ENCODE measurements at places on chromosomes 7 and 10.

GRCh38 chr10:11386044-11386443, 225.4 kb downstream of the USP6NL start:
- DNase-seq = no peak

DNA sequence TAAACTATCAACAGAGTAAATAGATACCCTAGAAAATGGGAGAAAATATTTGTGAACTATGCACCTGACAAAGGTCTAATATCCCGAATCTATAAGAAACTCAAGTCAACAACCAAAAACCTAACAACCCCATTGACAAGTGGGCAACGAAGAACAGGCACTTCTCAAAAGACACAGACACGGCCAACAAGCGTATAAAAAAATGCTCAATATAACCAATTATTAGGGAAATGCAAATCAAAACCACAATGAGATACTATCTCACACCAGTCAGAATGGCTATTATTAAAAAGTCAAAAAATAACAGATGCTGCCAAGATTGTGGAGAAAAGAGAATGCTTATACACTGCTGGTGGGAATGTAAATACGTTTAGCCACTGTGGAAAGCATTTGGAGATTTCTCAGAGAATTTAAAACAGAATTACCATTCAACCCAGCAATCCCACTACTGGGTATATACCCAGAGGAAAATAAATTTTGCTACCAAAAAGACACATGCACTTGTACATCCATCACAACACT, 63.2 kb upstream of the CAV2 start:
- DNase-seq = no peak

DNA sequence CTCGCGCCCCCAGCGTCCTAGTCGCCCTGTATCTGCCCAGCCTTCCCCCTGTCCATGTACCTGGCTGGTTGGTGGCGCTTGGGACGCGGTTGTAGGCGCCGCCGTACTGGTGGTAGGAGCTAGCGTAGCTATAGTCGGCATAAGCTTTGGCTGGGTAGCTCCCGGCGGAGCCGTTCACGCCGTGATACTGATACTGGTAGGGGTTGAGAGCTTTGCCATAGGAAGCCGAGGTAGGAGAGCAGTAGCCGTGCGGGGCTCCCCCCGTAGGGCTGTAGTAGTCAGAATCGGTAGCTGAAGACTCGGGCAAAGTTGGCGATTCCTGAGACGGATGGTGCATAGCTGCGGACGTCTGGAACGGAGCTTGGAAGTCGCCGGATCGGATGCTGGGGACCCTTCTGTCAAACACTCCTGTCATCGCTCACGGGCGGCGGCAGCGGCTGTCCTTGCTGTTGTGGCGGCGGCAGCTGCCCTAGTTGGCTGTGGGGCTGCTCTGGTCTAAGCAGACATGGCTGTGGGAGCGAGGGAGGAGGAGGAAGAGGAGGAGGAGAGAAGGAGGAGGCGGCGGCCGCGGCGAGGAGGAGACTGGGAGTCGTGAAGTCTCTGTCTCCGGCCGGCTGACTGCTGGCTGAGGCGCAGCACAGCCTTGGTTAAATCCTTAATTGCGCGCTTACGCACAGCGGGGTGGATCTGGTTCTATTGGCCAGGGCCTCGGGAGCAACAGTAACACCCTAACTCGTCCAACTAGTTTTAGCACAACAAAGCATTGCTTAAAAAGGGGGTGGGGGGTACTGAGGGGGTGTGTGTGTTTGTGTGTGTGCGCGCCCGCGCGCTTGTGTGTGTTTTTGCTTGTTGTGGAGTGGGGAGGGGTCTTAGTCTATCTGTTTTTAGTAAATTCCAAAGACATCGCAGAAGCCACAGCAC, at the start of gene DLX5:
DLX5 (minus strand) TSS at position 623 of the 921 bp plus-strand sequence; CDS start at position 415, 208 bp downstream.
- DNase-seq = no peak

DNA sequence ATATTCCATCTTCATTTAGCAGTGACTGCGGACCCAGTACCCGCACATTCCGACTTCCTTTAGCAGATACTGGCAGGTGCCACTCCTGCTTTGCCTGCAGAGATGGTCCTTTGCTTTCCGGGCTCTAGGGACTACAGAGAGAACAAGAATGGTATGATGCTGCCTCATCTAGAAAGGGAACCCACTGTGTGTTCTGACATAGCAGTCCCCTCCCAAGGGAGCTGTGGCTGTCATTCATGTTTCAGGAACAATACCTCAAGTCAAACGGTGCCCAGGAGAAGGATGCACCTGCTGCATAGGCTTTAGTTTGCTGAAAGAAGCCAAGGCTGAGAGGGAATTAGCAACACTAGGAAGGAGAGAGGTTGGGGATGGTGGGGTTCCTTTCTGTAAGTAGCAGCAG, 15.9 kb upstream of the TMEM72 start:
- no peak for DNase-seq

DNA sequence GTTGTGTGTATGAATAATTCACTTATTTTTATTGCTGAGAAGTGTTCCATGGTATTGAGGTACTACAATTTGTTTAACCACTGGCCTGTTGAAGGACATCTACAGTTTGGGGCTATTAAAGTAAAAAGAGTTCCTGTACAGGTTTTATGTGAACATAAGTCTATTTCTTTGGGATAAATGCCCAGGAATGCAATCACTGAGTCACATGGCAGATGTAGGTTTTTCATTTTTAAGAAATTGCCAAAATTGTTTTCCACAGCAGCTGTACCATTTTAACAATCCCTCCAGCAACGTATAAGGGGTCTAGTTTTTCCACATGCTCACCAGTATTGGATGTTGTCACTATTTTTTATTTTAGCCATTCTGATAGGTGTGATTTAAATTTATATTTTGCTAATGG, 243.9 kb downstream of the TNS3 start:
- DNase-seq = no peak

- peak; percentile 74 for DNase-seq
Observed at GRCh38 chr7:34320926-34321661, 336.9 kb upstream of the NPSR1 start.

DNA sequence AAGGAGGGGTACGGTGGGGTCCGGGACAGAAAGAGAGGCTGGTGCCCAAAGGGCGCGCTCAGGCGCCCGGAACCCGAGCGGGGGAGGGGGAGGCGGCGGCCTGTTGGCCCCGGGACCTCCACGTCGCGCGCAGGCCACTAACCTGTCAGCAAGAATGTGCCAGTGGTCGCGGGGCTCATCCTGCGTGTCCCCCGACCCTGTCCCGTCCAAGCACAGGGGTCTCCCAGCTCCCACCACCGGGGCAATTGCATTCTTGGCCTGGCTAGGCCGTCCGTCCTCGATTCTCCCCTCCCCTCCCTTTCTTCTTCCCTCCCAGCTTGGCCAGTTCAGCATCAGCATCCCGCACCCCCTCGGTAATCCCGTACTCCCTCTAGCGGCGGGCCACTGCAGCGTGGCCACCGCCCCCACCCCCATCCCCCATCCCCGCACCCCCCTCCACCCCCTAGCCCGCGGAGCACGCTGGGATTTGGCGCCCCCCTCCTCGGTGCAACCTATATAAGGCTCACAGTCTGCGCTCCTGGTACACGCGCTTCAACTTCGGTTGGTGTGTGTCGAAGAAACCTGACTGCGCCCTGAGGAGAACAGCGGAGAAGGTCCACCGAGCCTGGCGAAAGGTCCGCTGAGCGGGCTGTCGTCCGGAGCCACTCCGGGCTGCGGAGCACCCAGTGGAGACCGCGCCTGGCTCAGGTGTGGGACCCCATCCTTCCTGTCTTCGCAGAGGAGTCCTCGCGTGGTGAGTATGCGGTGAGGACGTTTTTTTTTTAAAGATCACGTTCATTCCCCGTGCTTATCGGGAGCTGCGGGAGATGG, at the start of gene SGCE:
SGCE (minus strand) TSS at position 286 of the 810 bp plus-strand sequence; CDS start at position 251, 35 bp downstream.
- DNase-seq = peak; percentile 90

GRCh38 chr10:72243822-72244437, 27.9 kb upstream of the ASCC1 start:
- DNase-seq = peak; percentile 85

- DNase-seq = no peak
Observed at GRCh38 chr10:33095867-33096815, 138.1 kb upstream of the ITGB1 start.

DNA sequence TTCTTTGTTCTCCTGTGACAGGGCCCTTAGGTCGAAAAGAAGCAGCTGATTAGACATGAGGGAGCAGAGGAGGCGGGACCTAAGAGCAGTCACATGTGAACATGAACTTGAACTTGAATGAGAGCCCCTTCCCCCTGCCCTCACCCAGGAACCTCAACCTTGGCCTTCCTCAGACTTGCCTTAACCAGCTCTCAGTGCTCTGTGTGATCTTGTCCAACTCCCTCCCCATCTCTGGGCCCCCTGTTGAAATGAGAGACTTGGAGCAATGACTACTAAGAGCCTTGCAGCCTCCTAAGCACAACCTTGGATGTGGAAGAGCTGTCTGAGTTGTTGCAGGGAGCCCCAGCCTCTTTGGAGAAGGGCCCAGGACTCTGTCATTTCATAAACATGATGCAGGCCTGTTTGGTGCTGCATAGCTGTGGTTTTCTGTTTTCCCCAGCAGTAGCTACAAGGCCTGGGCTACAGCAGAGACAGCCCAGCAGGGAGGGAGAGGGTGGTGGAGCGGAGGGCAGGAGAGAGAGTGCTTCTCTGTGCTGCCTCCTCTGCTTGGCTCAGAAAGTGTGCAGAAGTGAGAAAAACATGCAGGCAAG, 123.9 kb upstream of the ZMIZ1 start:
- no peak for DNase-seq

GRCh38 chr7:94492601-94493000, 17.0 kb upstream of the CASD1 start:
- no peak for DNase-seq

DNA sequence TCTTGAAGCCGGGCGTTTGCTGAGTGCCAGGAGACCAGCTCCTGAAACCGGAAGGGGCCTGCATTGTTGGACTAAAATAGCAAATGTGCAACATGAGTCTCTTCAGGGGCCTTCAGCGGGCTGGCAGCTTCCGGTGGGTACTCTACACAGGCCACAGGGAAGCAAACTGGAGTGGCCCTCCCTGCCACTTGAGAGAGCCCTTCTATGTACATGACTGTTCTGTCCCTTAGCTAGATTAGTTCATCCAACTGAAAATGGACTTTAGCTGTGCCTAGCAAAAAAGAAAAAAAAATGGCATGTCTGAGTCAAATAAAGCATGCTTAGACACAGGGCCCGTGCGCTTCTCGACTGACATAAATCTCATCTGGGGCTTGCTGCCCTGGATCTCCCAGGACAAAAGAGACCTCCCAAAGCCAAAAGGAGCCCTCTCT, 115.3 kb upstream of the TCF7L2 start:
- DNase-seq = no peak

- no peak for DNase-seq
Observed at GRCh38 chr10:2366264-2366931, 629.1 kb upstream of the ADARB2 start.

All from ACHN (cell line).